DMS79 treated with DMSO at 0.1 percent for 48 hours (cell line): ENCODE measurements at places on chromosomes 7 and 10.
A peak's percentile ranks its signal among the peaks of the same experiment; 100 is the strongest.

DNA sequence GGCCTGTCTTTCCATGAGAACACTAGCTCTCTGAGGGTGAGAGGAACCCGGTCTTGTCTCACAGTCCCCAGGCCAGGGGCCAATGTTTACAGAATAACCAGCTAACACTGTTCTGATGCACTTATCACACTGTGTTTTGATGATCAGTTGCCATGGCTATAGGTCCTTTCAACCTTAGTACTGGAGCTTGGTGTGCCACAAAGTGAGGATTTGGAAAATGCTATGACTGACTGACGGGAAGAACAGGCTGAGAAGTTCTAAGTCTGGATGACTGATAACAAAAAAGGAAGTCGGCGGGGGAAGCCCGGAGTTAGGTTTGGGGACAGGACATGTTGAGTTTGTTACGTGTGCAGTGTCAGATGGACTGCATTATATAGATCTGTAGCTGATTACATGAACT lies 141.8 kb downstream of the CTTNBP2 start:
- DNase-seq, result no peak

- no peak for DNase-seq
Measured at GRCh38 chr10:34514290-34514689, 300.8 kb downstream of the PARD3 start.

GRCh38 chr10:128985036-128985435 lies 482.0 kb upstream of the MGMT start:
- no peak for DNase-seq

- DNase-seq, result no peak
Measured at GRCh38 chr10:43863859-43864591, 215.3 kb upstream of the ZNF32 start.

DNA sequence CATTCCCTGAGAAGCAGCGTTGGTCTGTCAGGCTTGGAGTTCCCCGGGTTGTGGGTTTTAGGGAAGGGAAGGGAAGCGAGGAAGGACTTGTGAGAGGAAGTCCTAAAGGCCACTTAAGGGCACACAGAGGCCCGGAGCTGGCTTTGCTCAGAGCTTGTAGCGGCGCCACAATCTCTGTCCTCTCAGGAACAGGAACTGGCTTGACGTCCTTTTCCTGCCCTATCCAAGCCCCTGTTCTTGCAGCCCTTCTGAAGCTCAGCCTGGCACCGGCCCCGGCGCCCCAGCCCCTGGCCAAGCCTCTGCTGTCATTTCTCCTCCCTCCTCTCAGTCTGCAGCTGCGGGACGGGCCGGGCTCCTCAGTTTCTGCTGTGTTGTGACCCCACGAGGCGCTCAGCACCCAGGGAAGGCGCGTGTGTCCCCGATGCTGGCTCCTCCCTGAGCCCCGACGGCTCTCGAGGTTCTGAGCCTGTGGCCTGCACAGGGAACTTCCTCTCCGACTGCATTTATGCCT lies at the start of gene GIMAP8:
TSS of gene GIMAP8 (plus strand) at position 140 of the 511 bp plus-strand sequence. CDS start 16,069 bp downstream, outside the sequence.
- no peak for DNase-seq

- no peak for DNase-seq
Measured at GRCh38 chr7:18225067-18225466, 197.4 kb upstream of the PRPS1L1 start.

DNA sequence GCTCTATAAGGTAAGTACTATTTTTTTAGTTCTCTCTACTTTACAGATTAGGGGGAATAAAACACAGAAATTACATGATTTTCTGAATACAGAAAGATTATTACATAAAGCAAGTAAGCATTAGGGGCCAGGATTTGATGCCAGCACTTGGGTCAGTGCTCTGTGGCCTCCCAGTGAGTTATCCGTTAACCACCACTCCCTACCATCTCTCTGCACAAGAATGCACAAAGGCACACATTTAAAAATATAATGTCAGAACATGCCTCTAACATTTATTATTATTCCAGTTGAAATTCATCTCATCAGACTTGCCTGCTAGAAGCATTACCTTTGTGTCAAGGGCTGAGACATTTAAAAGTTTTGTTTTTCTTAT lies 59.0 kb downstream of the MET start:
- DNase-seq, result no peak

DNA sequence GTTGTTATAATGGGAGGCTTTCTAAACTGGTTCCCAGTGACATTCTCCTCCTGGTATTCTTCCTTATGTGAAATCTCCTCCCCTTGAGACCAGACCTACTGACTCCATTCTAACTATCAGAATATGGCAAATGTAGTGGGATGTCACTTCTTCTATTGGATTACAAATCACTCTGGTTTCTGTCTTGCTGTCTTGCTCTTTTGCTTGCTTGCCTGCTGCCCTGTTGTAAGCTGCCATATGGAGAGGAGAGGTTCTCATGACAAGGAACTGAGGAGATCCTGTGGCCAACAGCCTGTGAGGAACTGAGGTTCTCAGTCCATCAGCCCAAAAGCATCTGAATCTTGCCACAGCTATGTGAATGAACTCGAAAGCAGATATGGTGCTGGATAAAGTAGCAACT lies 4.7 kb upstream of the NRCAM start:
- no peak for DNase-seq

- DNase-seq, result peak; percentile 21
Measured at GRCh38 chr7:148286150-148286549, 304.4 kb upstream of the C7orf33 start.

DNA sequence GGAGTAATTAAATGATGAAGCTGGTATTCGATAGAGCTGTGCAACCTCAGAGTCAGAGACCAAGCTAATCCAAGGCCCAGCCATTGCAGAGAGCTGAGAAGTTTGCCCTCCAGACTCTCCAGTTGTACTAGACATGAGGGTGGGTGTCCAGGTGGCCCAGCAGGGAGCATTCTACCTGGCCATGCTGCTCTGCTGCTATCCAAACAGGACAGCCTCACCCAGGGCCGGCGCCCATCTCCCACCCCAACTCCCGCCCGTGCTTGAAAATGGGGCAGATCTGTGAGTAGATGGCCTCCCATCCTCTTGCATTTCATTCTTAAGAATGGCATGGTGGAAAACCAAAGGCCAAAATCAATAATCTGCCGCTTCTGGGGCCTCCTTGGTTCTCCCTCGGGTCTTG lies 124.2 kb downstream of the TCERG1L start:
- DNase-seq, result no peak
